T-helper 2 cell treated with Interferon-gamma antibody and Interleukin-4, amounts not matched to agents 5 μg/mL and 100 μg/mL, for 36 hours (primary cell): ENCODE measurements at places on chromosomes 13 and 19.

GRCh38 chr13:31111136-31111535, 50.6 kb downstream of the HSPH1 start:
- no peak overlapping the region for H3K27ac ChIP-seq
- no peak for DNase-seq
- H3K4me1 ChIP-seq = no peaks in the 10 kb centered on the region
- H3K36me3 ChIP-seq = no peaks in the 10 kb centered on the region
- H3K4me3 ChIP-seq = no peak overlapping the region

- no peak for DNase-seq
- H3K27me3 ChIP-seq = no peaks in the 10 kb centered on the region
- H3K4me3 ChIP-seq = no peak overlapping the region
- peaks cover 10% of the 10 kb centered on the region for H3K4me1 ChIP-seq
Measured at GRCh38 chr13:102863590-102863989, 17.8 kb downstream of the ERCC5 start.

GRCh38 chr19:17420475-17420924, 653 bp downstream of the MVB12A start:
- peak; percentile 18 for DNase-seq
- peak overlapping the region; percentile 96 for H3K4me3 ChIP-seq
- peaks cover 13% of the 10 kb centered on the region for H3K36me3 ChIP-seq
- no peaks in the 10 kb centered on the region for H3K27me3 ChIP-seq

- no peak overlapping the region for H3K4me3 ChIP-seq
- H3K27me3 ChIP-seq = no peaks in the 10 kb centered on the region
- H3K36me3 ChIP-seq = peaks cover 2% of the 10 kb centered on the region
- peaks cover 19% of the 10 kb centered on the region for H3K4me1 ChIP-seq
- no peak overlapping the region for H3K27ac ChIP-seq
- DNase-seq = no peak
Measured at GRCh38 chr13:24043590-24044350, 116.8 kb upstream of the SPATA13 start.

GRCh38 chr19:31666126-31666525, 316.9 kb upstream of the TSHZ3 start:
- H3K36me3 ChIP-seq = no peaks in the 10 kb centered on the region
- H3K4me3 ChIP-seq = no peak overlapping the region
- no peak overlapping the region for H3K27ac ChIP-seq

DNA sequence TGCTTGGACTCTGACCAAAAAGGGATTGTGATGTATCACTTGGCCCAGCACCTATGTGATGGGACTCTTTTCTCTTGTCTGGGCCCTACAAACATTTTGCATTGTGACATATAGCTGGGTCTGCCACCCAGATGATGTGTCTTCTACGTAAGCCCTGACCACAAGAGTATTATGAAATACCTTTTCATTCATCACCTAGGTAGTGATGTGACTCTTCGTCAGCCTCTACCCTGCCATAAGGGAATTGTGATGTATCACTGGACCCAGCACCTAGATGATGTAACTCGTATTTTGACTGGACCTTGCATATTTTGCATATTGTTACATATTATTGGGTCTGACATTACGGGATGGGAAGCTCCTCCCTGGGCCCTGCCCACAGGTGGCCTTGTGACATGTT, 29.7 kb upstream of the ZNF681 start:
- H3K27me3 ChIP-seq = no peaks in the 10 kb centered on the region
- no peak for DNase-seq
- no peak overlapping the region for H3K27ac ChIP-seq
- H3K4me3 ChIP-seq = no peak overlapping the region

- no peaks in the 10 kb centered on the region for H3K36me3 ChIP-seq
- peaks cover 9% of the 10 kb centered on the region for H3K4me1 ChIP-seq
- DNase-seq = no peak
- H3K27me3 ChIP-seq = no peaks in the 10 kb centered on the region
Measured at GRCh38 chr19:41172297-41173164, 20.5 kb upstream of the CYP2S1 start.
